ENCODE measurements at places on chromosomes 4 and X.

- no peak for DNase-seq
Measured at GRCh38 chr4:112916868-112917267, 132.6 kb upstream of the ANK2 start.

DNA sequence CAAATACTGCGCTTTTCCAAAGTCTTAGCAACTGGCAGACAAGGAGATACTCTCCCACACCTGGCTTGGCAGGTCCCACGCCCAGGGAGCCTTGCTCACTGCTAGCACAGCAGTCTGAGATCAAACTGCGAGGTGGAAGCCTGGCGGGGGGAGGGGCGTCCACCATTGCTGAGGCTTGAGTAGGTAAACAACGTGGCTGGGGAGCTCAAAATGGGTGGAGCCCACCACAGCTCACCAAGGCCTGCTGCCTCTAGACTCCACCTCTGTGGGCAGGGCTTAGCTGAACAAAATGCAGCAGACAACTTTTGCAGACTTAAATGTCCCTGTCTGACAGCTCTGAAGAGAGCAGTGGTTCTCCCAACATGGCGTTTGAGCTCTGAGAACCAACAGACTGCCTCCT is 23.0 kb upstream of the NFKB1 start:
- DNase-seq, result no peak

DNA sequence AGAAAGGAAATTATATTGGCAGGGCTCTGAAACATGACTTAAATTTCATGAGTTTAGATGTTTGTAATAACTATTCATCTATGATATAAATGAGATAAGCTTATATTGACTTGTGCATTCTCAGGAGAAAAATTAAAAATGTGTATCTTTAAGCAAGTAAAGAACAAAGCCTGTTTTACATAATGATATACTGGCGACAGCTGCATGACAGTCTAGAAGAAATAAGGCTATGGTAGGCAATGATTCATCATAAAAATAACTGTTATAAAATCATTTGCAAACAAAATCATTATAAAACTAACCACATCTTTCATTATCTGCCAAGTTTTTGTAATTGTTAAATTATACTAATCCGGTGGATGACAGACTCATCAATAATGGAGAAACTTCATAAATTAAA is 188.1 kb downstream of the ADAM29 start:
- no peak for DNase-seq

GRCh38 chr4:95556207-95556859 is 7.6 kb upstream of the UNC5C start:
- no peak for DNase-seq

- peak; percentile 30 for DNase-seq
Measured at GRCh38 chr4:140156529-140157171, 2.7 kb upstream of the MAML3 start.

DNA sequence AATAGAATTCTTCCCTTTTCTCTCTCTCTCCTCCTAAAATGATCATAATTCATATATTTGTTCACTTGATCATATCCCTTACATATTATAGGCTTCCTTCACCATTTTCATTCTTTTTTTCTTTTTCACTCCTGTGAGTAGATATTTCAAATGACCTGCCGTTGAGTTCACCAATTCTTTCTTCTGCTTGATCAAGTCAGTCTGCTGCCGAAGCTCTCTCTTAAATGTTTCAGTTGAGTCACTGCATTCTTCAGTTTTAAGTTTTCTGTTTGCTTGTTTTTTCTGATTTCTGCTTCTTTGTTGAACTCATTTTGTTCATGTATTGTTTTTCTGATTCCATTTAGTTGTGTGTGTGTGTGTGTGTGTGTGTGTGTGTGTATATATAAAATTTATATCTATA is 354.3 kb downstream of the GPAT3 start:
- DNase-seq, result no peak

- no peak for DNase-seq
Measured at GRCh38 chr4:16116493-16116990, 32.7 kb upstream of the PROM1 start.

- no peak for DNase-seq
Measured at GRCh38 chrX:31459361-31459760, 387.5 kb upstream of the FTHL17 start.

GRCh38 chrX:133880032-133880443 is 105.4 kb downstream of the GPC3 start:
- no peak for DNase-seq

DNA sequence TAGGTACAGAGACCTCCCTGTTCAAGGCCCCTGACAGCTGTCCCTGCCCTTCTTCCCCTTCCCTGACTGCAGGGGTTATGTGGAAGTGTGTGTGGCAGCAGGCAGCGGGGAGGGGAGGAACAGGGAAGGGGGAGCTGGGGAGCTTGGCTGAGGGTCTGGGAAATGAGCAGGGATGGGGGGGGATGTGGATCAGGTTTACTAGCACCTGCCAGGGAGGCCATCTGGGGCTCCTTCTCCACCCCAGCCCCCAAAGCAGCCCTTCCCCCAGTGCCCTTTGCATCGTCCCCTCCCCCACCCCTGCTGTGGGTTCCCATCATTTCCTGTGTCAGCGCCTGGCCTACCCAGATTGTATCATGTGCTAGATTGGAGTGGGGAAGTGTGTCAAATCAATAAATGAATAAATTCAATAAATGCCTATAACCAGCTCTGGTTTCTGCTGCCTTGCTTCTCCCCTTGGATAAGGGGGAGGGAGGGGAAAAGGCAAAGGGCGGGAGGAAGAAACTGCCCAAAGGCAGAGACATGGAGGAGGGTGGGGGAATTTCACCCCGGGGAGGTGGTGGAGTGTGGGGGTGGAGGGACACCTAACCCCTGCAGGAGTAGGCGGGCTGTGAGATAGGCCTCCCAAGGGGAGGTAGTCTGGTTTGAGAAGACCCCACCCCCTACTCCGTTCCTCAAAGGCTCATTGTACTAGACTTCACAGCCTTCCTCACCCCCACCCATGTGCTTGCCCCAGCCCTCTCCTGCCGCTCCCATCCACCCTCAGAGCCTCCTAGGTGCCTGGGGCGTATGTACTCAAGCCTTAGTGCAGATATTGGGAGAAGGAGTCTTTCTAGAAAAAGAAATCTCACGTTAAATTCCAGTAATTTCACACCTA is 3.2 kb downstream of the CXorf65 start:
- DNase-seq, result no peak

- DNase-seq, result no peak
Measured at GRCh38 chrX:102604327-102604726, 5.0 kb downstream of the ARMCX5 start.

- DNase-seq, result no peak
Measured at GRCh38 chr4:77582156-77582555, 23.5 kb upstream of the CXCL13 start.

DNA sequence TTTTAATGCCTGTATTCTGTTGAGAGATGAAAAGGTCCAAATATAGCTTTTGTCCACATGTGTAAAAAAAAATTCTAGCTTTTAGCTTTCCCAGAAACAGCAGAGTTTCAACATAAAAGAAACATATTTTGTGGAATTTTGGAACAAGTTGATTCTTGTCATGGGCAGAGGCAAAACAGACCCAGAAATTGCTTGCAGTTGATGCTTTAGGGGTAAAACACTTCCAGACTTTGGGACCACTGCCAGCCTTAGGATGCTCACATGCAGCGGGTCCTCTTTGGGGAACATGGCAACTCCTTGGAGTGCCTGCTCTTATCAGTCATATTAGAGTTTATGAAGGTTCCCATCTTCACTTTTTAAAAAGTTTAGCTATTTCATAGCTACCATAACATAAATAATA is 30.4 kb downstream of the DCLK2 start:
- DNase-seq, result no peak

DNA sequence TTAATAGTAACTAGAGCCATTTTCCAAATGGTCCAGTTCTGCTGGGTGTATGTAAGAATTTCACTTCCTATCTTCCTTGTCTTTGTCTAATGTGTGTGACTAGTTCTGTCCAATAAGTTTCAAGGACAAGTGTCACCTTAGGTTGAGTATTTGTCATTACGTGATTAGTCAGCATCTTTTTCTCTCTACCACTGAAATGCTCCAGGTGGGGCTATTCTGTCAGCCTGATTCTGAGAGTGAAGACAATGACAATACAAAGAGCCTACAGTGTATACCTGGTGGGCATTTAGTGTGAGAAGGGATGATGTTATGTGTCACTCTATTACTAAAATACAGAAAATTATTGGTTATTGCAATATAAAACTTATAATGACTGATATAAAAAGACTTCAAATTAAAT is 876.3 kb downstream of the C4orf33 start:
- DNase-seq, result no peak

DNA sequence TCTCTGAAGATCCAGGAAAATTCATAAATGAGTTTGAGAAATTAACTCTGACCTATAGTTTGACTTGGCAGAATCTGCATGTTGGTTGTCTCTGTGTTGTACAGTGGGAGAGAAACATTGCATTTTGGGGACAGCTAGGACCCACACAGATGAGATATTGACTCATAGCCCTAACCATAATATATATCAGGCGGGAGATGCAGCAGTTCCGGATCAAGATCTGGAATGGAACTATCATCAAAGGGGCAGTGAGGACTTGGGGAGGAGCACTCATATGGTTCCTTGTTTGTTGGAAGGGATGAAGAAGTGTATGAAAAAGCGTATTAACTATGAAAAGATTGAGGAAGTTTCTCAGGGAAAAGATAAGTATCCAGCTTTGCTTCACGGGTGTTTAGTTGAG is 14.0 kb downstream of the CXCL2 start:
- DNase-seq, result no peak

DNA sequence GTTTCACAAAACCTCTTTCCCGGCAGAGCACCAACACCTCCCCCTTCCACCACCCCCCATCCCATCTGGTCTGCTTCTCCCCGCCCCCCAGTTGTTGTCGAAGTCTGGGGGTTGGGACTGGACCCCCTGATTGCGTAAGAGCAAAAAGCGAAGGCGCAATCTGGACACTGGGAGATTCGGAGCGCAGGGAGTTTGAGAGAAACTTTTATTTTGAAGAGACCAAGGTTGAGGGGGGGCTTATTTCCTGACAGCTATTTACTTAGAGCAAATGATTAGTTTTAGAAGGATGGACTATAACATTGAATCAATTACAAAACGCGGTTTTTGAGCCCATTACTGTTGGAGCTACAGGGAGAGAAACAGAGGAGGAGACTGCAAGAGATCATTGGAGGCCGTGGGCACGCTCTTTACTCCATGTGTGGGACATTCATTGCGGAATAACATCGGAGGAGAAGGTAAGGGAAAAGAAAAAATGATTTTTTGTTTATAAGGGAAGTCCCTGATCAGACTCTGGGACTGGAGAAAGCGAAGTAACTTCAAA is at the start of gene PDGFRA:
Gene PDGFRA (plus strand): TSS at position 333 of the 541 bp plus-strand sequence. CDS start 29,476 bp downstream, outside the sequence.
- no peak for DNase-seq

DNA sequence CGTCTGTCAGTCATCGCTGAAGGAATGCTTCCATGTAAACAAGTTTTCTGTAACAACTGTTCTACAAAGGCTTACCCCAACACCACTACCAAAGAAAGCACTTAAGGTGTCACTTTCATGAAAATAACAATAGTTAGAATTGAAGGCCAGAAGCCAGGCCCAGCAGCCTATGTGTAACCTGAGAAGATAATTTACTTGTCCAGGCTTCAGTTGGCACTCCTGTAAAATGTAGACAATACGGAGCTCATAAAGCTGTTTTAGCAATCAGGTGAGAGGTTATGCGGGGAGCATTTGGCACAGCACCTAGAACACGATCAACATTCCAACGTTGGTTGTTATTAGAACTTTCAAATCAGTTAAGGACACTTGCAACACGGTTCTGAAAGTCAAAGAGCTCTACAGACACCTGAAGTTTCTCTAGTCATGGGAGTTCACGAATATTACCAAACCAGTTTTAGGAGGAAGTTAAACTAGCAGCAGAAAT is 15.7 kb downstream of the ADGRA3 start:
- DNase-seq, result no peak

GRCh38 chr4:147578051-147578476 is 39.1 kb upstream of the TMEM184C start:
- DNase-seq, result no peak

DNA sequence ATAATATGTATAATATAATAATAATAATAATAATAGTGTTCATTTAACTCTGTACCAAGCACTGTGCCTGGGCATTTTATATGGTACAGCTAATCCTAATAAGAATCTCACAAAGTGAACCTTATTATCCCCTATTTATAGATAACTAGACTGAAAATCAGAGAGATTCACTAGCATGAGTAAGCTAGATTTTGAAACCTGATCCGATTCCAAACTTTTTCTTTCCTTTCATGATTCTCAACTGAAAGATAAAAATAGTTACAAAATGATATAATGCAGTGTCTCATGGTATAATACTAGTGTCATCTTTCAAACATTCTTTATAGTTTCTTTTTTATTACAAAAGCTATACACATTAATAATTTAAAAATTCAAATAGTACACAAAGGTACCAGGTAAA is 55.9 kb upstream of the RNF128 start:
- no peak for DNase-seq

DNA sequence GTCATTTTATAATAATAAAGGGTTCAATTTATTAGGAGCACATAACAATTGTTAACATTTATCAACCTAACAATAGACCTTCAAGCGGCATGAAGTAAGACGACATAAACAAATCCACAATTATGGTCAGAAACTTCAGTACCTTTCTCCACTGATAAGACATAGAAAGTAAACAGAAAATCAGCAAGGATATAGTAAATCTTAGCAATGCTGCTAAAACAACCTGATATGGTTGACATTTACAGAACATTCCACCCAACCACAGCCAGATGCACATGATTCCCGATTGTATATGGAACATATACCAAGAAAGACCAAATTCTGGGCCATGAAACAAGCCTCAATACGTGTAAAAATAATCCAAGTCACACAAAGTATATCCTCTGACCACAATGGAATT is 71.3 kb downstream of the ZFYVE28 start:
- DNase-seq, result no peak
